CD4-positive, alpha-beta T cell (primary cell): ENCODE measurements at places on chromosomes 5 and 9.

DNA sequence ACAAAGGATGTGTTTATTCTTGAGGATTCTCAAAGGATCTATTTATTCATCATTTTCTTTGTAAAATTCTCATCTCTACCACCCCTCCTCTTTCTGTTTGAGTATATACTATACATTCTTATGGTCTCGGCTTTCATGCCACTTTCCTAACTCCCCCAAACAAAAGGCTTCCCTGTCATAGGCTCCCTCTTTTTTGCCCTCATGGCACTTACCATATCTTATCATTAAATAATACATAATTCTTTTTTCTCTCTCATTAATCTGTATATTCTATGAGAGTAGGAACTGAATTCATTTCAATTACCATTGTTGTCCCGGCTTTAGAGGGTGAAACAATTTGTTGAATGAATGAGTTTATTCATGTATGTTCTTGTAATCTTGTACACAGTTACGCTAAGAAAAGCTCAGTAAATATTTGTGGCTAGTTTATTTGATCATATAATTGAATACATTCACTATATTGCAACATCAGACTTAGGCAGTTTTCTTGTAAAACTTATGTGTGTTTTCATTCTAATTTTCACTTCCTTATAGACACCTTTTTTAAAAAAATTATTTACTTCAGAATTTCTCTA, 254.6 kb downstream of the EDIL3 start:
- DNase-seq = no peak

DNA sequence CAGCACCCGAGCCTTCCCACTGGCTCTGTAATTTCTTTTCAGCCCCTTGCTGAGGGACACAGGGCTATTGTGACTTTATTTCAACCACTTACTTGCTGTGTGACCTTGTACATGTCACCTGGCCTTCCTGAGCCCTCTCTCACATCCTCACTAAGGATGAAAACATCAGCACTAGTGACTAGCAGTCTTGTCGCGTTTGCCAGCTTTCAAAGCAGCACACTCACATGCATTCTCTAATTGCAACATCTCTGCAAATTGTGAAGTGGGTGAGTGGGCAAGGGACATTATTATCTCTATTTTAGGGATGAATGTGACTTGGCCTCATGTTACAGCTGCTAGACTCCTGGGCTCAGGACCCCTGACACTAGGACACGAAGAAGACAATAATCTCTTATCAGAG, 144.5 kb downstream of the SEC61B start:
- DNase-seq = no peak

DNA sequence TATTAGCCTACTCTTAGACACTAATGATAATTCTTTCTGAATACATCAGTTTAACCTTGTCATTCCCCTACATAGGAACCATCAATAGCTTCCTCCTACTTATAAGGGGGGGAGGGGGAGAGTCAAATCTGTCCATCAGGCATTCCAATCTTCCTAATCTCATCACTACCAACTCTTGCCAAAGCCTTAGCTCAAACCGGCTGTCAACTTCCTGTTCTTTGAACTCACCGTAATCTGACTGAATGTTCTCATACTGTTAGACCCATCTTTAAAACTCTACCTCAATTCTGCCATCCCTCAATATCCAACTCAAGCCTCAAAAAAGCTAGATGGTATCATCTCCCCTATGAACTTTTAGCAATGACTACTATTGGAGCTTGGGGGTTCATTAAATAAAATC, 41.9 kb upstream of the RNF38 start:
- no peak for DNase-seq

DNA sequence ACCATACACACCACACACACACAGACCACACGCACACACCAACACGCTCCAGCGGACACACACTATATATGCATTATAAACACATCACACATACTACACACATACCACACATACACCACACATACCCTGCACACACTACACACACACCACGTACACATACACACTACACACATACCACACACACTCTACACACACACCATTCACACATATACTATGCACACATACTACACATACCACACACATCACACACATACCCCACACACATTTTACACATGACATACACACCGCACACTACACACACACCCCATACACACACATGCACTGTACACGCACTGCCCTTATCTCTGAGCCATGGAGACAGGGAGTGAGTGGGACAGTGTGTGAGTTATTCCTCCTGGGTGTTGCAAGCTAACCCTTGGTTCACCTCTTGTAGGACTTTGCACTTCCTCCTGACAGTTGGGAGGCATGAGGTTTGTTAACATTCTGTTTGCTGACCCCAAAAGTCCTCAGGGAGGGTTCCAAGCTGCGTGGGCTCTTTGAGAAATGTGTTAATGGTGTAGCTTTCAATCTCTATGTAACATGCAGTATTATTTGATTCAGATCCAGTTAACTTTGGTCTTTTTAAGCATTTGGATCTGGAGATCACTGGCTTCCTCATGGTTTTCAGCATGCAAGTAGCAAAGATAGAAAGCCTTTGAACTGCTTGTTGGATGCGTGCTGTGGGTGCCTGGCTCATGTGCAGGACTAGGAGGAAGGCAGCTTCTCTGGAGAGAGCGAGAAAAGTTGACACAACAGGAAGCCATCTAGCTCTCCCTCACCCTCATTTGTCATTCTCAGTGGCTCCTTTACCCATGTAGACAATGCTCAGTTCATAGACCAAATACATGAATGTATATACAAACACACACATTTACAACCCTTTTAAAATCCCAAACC, 13.7 kb downstream of the IL31RA start:
- no peak for DNase-seq

DNA sequence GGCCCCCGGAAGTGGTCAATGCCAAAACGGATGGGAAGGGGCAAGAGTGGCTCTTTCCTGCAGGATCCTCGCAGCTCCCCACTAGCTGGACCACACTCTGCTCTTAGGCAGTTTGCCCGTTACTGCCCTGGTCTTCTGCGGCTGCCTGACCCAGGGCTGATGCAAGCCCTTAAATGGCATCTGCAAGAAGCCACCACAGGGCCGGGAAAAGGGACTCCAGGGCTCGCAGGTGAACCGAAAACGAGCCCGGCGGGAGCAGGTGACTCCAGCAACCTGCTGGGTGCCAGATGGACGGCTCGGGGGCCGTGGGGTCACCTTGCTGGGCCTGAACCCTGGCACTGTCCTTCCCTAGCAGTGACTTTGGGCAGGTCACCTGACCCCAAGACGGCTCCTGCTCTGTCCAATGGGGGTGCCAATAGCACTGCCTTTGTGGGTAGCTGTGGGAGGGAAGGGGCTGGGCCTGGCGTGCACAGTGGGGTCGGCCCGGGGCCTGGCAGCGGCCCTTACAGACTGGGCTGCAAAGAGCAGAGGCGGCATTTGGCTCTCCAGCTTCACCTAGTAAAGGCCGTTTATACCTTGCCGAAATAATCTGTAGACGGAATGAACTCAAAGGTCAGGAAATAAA, 1.3 kb downstream of the TMEM250 start:
- no peak for DNase-seq

DNA sequence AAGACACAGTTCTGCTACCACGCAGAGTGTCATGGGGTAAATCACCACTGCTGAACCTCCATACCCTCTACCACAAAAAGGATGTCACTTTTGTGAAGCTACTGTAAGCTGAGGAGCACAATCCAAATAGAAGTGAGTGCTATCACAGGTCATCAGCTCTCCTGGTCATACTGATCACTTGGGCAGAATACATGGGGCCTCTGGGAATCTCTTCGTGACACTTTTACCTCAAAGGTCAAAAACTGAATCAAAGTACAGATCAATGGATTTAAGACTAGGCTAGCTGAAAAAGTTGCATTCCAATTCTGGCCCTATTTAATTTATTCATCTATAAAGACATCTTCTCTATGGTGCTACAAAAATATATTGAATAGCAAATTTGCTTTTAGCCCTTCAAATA, 115.5 kb downstream of the MPDZ start:
- DNase-seq = no peak

DNA sequence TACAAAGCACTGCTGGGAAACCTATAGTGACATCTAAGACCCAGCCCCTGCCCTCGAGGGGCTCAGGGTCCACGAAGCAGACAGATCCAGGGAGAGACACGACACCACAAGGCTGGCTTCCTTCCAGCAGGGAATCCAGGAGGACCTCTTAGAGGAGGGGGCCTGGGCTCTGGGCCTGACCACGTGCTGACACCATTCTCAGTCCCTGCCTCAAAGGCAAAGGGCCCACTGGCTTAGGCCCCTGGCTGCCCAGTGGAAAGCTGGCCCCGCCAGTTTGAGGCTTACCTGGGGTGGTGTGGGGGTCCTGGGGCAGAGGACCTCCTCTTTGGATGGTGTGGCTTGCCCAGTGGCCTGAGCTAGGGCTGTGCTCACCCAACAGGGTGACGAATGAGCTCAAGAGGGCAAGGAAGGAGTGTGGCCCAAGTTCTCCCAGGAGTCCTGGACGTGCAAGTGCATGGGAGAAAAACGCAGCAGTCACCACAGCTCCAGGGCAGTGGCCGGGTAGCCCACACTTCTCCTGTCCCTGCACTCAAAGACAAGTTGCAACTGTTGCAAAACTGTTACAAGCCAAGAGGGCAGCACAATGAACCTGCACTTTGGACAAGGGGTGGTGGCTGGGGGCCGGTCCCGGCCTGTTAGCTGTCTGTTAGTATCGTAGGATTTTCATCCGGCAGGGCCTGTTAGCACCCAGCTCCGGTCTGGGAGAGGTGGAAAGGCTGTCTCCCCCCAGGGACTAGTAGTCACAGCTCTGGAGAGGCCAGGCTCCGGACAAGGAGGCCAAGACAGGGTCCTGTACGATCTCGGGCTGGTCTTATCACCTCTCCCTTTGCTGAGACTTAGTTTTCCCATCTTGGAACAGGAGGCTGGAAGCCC, 1.5 kb upstream of the SARDH start:
- no peak for DNase-seq

GRCh38 chr5:10151656-10152055, 98.0 kb downstream of the ATPSCKMT start:
- DNase-seq = no peak

- no peak for DNase-seq
Measured at GRCh38 chr5:35869685-35870277, 13.1 kb downstream of the IL7R start.

DNA sequence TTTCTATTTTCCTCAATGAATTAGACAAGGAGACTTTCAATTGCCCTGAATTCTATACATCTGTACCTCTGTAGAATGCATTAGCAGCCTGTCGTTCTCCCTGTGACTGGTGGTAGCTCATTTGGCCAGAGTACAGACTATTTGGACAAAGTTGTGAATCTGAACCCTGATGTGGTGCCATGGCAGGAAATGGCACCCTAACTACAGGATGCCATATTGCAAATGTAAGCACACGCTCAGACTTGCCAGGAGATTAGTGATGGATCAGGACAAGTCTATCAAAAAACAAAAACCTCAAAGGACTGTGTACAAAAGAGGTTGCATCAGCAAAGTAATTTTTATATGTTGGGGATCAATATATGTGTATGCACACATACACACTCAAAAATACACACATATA, 58.3 kb downstream of the SVEP1 start:
- DNase-seq = no peak
